Midbrain (tissue), 1 donor: ENCODE measurements at places on chromosomes 3 and 15.

DNA sequence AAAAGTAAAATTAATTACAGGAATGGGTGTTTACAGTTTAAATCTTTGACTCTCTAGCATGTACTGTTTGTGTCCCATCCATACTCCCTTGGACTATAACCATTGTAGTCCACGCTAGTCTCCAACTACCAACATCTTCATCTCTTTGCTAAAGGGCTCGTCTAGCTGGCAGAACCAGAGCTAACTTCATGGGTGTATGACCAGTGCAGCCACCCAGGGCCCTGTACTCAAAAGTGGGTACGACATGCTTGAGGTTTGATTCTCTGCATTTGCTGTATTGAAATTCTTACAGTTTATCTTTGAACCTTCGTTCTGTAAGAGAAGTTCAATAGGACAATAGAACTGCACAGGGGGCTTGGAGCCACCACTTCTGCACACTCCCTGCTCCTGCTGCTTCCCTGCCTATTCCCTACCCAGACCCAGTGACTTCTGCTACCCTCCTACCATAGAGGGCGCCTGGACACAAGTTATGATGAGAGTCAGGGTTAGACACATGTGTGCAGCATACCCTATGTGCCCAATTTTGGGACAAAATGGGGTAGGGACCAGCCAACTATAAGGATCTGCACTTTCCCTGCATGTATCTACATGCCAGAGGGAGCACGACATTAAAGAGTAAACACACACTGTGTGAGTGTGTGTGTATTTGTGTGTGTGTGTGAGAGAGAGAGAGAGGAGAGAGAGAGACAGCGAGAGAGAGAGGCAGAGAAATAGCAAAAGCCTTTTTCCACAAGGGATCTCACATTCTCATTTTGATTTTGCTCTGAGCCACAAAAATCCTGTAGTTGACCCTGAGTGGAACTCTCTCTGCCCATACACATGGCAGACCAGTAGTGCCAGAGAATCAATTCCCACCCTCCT, 59.0 kb upstream of the NECTIN3 start:
- no peak for DNase-seq

DNA sequence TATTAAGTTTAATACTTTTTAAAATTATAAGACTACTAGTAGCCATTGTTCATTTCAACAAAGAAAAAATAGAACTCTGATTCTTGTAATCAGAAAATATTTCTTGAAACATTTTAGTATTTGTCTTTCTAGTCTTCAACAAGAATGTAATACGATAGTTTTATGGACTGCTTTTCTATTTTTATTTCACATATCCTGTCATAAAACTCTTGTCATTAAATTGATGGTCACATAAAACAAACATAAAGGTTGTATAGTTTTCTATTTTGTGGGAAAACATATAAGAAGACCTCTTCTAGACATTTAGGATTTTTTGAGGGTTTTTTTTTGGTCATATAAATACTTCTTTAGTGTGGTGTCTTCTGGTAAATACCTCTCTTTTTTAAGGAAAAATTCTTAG, 62.4 kb downstream of the ATP2C1 start:
- DNase-seq = no peak

GRCh38 chr15:64901914-64902313, 9.8 kb upstream of the ANKDD1A start:
- no peak for DNase-seq

DNA sequence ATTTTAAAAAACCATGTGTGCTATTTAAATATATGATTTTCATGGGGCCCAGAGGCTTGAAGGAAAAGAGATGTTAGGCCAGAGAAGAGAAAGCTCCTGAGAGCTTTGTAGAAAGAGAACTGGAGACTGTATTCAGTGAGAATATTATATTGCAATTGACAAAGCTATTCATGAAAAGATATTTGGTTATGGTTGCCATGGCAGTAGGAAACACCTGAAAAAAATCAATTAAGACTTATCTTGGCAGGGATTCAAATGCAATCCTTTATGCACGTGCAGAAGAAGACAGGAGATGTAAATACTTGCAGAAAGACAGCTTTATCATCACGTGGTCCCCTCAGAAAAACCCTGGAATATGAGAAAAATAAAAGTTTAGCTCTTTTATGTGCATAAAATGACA, 636.0 kb upstream of the TBL1XR1 start:
- no peak for DNase-seq

GRCh38 chr3:44992555-44993470, 16.8 kb downstream of the EXOSC7 start:
- DNase-seq = no peak

- no peak for DNase-seq
Measured at GRCh38 chr3:167203062-167203461, 177.0 kb downstream of the ZBBX start.

GRCh38 chr3:157836022-157836421, 270.2 kb downstream of the SHOX2 start:
- DNase-seq = no peak

GRCh38 chr3:38526792-38527191, 30.7 kb downstream of the EXOG start:
- DNase-seq = no peak

- DNase-seq = no peak
Measured at GRCh38 chr3:72397586-72397985, 450.7 kb downstream of the SHQ1 start.

DNA sequence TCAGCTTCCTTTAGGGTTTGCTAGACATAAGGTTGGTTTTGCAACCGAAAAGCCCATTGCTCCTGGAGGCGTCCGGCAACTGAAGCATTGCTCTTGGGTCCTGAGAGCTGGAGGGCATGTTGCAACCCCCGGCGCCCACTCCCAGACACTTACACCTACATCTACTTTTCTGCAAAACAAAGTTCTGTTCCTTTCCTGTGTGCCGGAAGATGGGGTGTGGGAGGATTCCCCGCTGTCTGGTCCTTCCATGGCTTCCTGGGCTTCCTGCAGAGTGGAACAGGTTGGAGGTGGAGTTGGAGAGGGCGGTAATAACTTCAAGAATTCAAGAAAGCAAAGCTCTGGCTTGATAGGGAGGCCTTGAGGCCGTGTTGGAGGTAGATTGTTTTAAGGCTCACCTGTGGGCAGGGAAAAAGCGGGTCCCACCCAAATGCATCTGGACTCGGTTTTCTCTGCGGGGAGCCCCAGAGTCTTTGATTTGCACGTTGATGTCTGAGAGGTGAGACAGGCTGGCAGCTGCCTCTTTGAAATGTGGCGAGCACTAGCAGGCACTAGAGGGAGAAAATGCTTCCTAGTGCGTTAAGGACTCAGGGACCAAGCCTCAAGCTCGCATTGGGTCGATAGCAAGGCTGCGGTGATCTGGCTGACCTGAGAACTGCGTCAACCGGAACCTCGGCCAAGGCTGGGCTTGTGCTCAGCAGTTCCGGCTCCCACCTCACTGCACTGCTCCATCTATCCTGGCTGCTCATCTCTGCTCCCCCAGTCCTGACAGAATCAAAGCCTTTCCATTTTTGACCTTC, 39.5 kb downstream of the NR2F2 start:
- DNase-seq = no peak

DNA sequence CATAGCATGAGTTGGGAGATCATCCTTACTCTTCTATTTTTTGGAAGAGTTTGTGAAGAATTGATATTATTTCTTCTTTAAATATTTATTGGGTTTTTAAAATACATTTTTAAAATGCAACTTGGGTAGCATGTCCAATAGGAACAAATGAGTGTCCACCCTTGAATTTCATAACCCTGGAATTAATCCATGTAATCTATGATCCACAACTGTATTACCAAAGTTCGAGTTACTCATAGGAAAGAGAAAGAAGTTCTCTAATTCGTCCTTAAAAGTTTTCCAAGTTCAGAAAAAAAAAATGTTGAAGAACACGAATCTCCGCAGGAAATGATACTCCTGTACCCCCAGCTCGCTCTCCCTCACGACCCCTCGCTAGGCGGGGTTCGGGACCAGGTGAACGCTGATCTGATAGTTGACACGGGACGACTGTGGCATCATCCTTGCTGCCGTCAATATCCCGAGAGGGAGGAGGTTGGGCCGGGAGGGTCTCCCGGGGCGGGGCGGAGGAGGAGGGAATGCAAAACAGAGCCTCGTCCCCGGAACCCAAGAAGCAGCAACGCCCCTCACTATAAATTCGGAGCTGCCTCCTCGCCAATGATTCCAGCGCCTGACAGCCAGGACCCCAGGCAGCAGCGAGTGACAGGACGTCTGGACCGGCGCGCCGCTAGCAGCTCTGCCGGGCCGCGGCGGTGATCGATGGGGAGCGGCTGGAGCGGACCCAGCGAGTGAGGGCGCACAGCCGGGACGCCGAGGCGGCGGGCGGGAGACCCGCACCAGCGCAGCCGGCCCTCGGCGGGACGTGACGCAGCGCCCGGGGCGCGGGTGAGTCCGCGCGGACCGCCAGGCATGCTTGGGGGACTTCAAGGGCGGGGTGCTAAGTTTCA, at the start of gene AGTR1:
AGTR1 (plus strand) TSS at position 598 of the 884 bp plus-strand sequence. CDS start 43,133 bp downstream, outside the sequence.
- DNase-seq = no peak

GRCh38 chr3:129633751-129634481, 27.4 kb upstream of the PLXND1 start:
- no peak for DNase-seq

GRCh38 chr3:143066033-143066432, 53.5 kb upstream of the CHST2 start:
- no peak for DNase-seq

DNA sequence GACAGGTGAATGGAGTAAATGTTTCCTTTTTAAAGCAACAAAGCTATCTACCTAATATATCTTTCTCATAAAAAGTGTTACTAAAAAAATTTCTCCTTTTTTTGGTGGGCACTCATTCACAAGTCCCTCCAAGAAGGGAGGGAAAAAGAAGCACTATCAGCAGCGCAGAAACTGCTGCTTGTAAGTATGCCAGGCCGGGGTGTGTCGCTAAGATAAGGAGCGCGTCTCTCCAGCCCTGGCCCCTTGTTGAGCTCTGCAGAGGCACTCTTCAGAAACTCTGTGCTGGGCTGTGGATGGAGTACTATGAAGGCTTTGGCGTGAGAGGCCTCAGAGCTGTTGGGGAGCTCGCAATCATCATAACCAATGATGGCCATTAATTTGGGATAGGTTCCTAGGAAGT, 49.1 kb downstream of the ZDHHC3 start:
- DNase-seq = no peak

- DNase-seq = no peak
Measured at GRCh38 chr15:80052597-80053304, 6.7 kb upstream of the ZFAND6 start.

- peak; percentile 41 for DNase-seq
Measured at GRCh38 chr3:100044369-100044768, 69.9 kb downstream of the FILIP1L start.

GRCh38 chr15:100311833-100312476, 29.8 kb downstream of the ADAMTS17 start:
- no peak for DNase-seq

- DNase-seq = no peak
Measured at GRCh38 chr15:69852482-69852881, 245.2 kb downstream of the TLE3 start.

DNA sequence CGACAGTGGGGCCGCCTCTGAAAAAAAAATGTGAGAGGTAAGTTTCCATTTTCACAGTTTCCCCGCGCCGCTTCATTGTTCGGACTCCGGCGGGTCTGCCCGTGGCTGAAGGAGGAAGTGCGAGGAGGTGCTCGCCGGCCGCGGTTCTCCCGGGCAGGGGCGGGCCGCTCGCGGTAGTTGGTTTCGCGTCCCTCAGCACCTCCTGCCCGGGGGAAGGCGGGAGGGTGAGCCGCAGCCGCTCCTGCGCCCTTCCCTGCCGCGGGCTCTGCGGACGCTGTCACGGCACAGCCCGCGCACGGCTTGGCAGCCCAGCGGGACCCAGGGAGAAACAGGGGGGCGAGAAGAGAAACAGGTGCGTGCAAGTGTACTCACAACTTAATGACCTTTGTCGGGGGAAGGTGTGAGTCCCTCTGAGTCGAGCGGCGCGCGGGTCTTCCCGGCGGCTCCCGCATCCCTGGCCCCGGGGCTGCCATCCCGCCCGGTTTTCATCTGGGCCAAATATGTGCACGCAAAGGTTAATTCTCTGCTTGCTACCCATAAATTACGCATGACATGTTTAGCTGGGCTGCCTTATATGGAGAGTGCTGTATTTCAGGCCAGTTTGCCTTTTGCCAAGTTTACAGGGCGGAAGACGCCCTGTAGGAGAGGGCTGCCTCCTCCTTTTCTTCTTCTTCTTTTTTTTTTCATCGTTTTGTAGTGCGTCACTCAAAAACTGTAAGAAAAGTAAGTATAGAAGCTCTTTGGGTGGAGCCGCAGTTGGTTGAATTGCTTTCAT, 514 bp downstream of the MBNL1 start:
- peak; percentile 83 for DNase-seq

GRCh38 chr3:54506603-54507002, 384.3 kb downstream of the CACNA2D3 start:
- DNase-seq = no peak

DNA sequence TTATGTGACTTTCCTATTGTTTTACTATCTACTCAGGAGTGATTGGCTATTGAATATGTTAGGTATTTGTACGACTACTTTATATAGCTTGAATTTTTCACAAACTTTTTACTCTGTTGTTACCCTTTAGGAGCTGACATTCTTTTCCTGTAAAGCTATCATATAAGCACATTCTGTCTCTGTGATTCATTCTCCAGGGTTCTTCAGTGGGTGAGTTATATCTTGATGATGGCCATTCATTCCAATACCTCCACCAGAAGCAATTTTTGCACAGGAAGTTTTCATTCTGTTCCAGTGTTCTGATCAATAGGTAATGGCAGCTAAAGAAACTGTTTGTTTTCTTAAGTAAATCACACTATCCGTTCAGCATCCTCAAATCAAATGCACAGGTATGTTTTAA, 10.1 kb upstream of the CAPN3 start:
- no peak for DNase-seq

GRCh38 chr15:31439328-31439727, 112.7 kb downstream of the KLF13 start:
- no peak for DNase-seq

DNA sequence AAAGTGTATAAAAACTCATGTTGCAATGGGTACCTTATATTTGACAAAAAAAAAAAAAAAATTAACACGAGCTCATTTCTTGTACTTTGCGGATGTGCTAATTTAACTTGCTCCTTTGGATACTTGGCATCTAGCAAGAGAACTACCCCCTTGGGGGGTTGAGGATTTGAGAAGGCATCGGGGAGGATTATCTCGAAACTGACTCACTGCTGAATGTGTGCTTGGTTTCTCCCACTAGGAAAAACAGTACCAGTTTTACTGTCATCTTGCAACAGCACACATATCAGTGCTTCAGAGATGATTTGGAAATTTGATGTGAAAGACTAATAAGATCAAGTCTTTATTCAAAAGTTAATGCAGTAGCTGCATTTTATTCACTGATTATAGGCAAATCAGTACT, 891 bp downstream of the EXOG start:
- no peak for DNase-seq

- no peak for DNase-seq
Measured at GRCh38 chr3:52311576-52312119, 4.5 kb upstream of the DNAH1 start.

DNA sequence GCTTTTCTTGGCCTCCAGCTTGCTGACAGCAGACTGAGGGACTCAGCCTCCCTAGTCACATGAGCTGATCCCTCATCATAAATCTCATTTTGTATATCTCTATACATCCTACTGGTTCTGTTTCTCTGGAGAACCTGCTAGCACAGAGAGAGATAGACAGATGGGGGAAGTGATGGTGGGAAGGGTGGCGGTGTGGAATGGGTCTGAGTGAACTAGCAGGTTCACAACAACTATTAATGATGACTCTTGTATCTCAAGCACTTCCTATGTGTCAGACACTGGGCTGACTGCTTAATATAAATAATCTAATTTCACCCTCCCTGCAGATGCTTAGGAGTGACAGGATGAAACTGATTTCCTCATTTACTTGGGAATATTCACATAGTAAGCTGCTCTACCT, 106.9 kb upstream of the TLE3 start:
- DNase-seq = no peak
